ENCODE measurements at places on chromosomes 6 and 20.

- DNase-seq, result no peak
Observed at GRCh38 chr20:51468636-51469035, 73.9 kb downstream of the NFATC2 start.

DNA sequence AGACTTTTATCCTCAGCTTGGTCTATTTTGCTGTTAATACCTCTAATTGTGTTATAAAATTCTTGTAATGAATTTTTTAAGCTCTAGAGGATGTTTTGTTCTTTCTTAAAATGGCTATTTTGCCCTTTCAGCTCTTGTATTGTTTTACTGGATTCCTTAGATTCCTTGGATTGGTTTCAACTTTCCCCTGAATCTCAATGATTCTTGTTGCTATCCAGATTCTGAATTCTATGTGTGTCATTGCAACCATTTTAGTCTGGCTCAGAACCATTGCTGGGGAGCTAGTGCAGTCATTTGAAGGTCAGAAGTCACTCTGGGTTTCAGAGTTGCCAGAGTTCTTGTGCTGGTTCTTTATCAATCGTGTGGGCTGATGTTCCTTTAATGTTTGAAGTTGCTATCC is 37.1 kb downstream of the OTOR start:
- DNase-seq, result peak; percentile 61

DNA sequence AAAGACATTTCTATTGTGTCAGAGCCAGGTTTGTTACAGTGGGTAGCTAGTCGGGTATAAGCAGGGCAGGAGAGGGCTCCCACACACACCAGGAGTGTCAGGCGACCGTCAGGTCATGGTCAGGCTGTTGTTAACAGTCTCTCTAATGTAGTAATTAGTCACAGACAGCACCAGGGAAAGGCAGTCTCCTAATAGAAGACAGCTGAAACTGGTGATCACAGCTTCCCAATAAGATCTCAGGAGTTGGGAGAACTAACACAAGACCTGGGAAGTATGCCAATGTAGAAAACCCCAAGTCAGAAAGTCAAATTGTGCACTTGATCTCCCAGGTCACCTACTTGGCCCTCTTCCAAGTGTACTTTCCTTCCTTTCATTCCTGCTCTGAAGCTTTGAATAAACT is 53.0 kb upstream of the GPR6 start:
- DNase-seq, result peak; percentile 1

GRCh38 chr20:47051936-47052526 is 157.4 kb downstream of the EYA2 start:
- no peak for DNase-seq

DNA sequence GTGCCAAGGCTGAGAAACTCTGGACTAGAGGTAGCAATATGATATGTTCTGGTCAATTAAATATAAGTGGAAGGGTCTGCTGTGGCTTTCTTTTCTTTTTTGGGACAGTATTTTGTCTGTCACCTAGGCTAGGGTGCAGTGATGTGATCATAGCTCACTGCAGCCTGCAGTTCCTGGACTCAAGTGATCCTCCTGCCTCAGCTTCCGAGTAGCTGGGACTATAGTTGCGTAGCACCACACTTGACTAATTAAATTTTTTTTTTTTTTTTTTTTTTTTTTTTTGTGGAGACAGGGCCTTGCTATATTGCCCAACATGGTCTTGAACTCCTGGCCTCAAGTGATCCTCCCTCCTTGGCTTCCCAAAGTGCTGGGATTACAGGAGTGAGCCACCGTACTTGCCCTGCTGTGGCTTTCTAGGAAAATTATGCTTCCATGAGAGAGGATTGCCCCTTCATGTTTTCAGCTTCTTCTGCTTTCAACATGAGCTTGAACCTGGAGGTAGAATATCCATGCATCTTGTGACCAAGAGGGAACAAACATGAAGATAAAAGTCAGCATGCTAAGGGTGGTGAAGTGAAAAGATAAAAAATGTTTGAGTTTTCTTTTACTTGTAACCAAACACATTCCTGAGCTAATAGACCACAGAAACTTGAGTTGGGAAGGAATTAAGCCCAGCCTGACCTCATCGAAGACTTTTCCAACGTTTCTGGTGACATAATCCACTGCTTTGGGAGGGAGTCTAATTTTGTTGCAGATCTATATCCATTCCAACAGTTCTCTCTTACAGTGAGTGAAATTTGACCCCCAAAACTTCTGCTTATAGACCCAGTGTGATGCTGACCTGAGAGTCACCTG is 75.1 kb downstream of the CARMIL1 start:
- peak; percentile 33 for DNase-seq

DNA sequence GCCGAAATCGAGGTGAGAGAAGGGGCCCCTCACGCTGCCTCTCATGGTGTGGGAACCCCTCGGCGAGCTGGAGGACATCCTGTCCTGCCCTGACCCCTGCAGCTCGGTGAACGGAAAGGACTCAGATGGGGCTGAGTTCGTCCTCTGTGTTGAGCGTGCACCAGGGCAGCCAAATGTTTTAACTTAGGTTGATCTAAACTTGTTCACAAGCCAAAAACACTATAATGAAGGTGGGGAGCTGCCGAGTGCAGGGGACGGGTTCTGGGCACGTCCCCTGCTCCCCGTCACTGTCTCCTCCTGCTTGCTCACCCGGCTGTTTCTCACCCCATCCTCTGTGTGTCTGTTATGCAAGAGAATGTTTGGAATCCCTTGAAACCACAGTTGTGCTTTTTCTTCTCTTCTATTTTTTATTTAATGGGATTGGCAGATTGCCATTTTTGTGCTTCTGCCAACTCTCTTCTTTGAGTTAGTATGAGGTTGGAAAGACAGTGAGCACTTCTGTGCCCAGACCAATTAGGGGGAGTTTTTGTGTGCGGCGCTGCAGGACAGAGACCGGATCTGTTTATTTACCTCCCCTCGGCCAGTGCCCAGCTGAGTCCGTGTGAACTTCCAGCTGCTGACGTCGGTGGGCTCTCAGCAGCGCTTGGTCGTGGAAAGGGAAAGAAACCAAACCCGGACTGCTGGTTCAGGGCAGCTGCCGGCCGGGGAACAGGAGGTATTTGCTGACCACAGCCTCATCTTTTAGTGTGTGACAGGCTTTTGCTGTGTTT is 158.1 kb downstream of the DTNBP1 start:
- DNase-seq, result peak; percentile 99

DNA sequence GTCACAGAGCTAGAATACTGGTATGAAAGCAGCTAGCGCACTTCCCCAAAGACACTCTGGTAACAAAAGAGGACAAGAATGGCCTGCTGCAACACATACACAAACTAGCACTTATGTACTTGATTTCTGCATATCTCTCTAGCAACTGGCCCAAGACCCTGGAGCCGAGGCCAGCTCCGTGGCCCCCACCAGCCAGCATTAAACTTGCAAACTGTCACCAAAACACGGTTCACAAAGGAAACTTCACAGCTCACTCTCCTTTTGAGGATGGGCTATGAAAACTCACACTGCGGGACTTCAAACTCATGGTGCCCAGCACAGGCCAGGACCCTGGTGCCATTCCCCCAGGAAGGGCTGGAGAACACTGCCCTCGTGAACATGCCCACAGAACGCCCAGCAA is 115.9 kb upstream of the RPS6KA2 start:
- DNase-seq, result no peak

GRCh38 chr6:73679009-73679408 is 17.0 kb upstream of the CD109 start:
- no peak for DNase-seq

DNA sequence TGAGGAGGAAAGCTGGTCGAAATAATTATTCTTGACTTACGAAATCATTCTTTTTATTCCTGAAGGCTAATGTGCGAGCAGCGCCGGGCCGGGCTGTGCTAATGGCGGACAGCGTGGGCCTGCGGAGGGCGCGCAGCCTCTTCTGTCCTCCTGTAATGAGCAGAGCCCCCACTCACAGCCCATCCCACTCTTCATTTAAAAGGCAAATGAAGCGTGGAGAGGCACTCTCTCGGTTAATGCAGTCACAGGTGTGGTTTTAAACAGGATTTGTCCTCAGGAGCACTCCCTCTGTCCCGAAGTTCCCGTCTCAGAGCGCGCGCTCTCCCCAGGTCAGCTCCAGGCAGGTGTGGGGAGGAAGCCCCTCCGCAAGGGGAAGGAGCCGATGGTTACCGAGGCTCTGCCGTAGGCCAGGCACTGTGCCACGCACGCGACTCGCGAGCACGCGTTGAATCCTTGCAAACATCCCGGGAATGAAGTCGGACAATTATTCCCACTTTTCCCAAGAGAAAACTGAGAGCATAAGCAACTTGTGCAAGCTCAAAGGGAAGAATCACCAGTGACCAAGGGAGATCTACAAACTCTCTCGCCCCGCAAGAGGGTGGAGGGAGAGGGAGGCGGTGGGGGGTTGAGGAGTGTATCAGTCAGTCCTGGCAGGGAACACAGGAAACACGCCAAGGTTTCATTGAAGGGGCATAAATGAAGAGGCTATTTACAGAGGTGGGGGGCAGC is 35.5 kb upstream of the ZFAND3 start:
- peak; percentile 41 for DNase-seq

DNA sequence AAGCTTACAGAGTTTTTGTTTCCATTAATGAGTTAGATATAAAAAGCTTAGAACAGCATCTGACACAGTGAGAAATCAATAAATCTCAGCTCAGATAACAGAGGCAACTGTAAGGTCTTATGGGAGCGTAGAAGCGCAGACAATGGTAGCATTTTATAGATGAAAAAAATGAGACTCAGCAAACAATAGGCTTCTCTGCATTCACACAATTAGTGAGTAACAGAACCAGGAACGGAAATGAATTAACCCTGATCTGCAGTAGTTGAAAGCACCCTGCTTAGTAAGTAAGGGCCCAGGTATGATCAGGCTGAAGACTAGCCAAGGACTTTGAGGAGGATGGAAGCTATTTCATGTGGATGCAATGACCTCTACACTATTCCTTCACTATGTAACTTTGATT is 147.2 kb upstream of the EYA4 start:
- no peak for DNase-seq

DNA sequence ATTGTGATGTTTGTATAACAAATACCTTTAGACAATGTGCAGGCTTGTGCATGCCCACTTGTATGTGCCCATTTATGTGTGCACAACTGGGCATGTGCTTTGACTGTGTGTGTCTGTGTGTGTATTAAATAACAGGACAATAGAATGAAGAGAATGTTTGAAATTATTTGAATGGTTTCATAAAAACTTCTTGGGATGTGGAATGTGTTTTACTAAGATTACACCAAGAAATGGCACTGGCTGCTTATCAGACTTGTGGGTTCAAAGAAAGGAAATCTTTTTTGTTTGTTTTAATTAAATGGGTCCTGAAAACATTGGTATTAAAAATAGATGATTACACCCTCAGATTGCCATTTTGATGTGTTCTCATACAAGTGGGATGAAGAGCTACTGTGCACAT is 191.6 kb upstream of the CCN2 start:
- peak; percentile 24 for DNase-seq

DNA sequence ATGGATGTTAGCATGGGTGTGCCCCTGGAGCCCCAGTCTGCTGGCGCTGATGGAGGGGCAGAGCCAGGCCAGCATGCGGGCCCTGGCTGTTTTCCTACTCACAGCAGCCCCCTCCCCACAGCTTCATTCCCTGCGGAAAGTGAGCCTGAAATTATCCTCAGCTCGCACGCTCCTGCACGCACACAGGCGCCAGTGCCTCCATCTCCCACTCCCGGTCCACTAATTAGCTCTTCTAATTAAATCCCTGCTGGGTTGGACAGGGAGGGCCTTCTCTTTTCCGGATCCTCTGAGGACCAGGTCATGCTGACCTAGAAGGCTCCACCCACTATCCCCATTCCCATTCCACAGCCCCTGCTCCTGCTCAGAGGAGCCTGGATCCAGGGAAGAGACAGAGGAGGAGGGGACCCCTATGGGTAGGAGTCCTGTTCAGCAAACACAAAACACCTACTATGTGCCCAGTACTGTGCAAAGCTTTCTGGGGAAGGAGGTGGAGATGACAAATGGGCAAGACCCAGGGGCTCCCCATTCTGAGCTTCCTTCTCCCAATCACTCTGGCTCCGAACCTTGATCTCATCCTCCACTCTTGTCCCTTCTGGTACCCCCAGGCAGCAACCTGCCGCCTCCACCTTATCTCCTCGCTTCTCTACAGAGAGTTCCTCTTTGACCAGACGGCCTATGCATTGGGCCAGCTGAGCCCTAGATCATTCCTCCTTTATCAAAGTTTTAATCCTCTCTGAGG is 70.2 kb upstream of the CCDC167 start:
- DNase-seq, result no peak

- no peak for DNase-seq
Observed at GRCh38 chr6:41269716-41270115, 16.8 kb downstream of the TREM1 start.

DNA sequence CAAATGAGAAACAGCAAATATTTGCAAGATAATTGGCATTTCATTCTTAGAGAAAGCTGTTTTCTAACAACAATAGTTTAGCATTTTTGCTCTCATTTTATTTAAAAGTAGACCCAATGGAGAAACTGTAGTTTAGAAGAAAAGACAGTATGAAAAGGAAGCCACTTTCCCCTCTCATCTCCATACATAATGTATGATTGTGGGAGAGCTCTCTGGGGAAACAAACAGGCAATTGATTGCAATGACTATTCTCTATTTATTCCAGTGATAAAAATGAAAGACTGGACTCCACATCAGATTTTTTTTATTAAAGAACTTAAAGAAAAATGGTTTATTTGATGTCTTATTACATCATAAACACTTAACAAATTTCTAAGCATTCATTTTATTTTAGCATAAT is 116.8 kb upstream of the SASH1 start:
- no peak for DNase-seq

DNA sequence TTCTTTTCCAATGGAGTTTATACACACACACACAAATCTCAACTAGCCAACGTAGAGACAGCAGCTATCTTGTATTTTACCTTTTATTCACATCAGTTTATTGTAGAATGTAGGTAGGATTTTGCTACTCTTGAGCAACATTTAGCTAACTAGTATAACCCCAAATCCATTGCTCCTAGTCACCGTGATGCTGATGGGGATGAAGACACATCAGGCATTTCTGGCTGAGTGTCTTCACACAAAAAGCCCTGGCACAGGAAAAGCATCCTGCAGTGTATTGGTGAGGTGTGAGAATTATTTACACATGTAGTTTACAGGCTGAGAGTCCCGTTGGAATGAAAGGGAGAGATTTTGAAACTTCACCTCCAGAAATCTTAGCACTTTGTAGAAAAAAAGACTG is 65.9 kb upstream of the FBXL4 start:
- DNase-seq, result no peak

- no peak for DNase-seq
Observed at GRCh38 chr6:29561606-29562181, 2.2 kb upstream of the UBD start.

DNA sequence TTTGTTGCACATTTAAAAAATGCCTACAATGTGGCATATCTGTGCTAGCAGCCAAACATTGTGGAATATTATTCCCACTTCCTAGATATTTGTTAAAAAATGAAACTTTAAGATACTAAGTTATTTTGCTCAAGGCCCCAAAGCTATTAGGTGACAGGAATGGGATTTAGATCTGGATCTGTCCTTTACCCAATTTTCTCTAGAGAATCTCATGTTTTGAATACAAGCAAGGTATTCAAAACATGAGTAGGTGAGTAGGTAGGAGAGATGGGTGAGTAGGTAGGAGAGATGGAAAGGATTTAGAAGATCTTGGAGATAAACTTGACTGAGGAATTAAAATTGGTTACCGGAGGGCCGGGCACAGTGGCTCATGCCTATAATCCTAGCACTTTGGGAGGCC is 61.2 kb upstream of the AKIRIN2 start:
- no peak for DNase-seq

GRCh38 chr6:107124934-107125348 is 9.6 kb upstream of the BEND3 start:
- no peak for DNase-seq

All from fibroblast of pulmonary artery (primary cell).